ENCODE measurements at places on chromosomes 16 and 17.

GRCh38 chr17:57739402-57740234 is 5.5 kb downstream of the CCDC182 start:
- no peak for DNase-seq

DNA sequence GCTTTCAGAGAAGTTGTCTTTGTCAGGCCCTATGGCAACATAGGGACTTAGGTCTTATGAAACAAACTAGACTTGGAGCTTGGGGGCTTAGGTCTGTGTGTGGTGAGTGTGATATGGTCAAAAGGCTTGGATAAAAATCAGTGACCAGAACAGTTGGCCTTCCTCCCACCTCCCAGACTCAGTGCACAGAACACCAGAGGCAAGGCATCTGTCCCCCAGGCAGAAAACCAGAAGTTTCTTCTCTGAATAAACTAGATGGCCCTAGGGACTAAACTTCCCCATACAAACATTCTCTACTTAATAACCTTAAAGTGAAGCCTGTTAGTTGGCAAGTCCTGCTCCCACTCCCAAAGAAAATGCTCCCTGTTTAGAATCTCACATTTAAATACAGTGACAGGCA is 39.2 kb upstream of the PMFBP1 start:
- no peak for DNase-seq

GRCh38 chr17:1108765-1109605 is 70.8 kb downstream of the ABR start:
- DNase-seq = peak; percentile 53

GRCh38 chr17:64273006-64273405 is 9.9 kb upstream of the TEX2 start:
- DNase-seq = no peak

DNA sequence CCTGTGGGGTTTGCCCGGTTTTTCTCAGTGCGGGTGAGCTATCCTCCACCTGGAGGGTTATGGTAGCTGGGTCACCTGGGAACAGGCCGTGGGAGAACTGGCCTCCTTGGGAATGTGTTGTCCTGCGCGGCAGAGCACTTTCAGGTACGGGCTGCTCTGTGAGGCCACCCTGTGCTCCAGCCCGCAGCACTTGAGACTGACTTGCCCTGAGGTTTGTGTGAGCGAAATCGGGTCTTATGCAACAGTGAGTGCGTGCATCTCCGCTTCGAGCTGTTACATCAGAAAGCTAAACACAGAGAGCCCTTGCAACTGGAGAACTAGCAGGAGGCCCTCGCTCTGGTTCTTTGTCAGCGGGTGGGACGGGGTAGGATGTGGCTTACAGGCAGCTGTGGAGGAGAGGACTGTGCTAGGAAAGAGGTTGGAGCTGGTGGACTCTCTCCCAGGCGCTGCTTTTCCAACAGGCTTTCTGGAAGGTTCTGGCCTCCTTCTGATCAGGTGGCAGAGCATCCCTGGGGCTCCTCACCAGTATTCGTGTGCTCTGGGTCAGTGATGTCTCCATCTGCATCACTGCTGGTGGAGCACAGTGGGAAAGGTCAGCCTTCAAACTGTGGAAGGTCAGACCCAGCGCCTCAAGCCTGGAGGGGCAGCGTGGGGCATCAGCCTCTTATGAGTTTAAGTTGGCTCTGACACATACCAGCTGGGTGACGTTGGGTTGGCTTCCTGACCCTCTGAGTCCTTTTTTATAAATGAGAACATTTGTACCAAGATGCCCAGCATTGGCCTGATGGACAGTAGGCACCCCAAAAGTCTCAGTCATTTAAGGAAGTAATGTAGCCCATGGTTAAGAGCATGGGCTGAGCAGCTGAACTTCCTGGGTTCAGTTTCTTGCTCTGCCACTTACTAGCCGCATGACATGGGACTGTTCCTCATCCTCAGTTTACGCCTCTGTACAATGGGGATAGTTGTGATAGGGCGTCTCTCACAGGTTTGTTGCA is 76.3 kb downstream of the KSR1 start:
- peak; percentile 73 for DNase-seq

GRCh38 chr17:53150101-53150698 is 672.5 kb upstream of the KIF2B start:
- DNase-seq = no peak

- DNase-seq = peak; percentile 38
Observed at GRCh38 chr16:46573008-46573833, 48.0 kb downstream of the SHCBP1 start.

- no peak for DNase-seq
Observed at GRCh38 chr17:77656054-77656453, 302.4 kb upstream of the TNRC6C start.

DNA sequence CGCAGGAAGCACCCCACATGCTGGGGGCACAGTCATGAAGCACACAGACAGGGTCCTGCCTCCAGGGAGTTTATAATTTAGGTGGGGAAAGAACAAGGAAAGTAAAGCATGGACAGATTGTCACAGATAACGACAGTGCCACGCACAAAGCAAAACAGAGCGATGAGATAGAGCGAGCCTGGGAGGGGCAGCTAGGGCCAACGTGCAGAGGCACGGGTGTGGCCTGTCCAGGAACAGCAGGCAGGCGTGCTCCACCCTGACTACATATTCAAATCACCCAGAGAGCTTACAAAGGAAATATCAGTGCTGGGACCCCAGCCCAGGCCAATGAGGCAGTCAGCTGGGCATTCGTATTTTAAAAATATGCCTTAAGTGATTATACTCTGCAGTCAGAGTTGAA is 16.8 kb downstream of the LGALS9 start:
- no peak for DNase-seq

- peak; percentile 40 for DNase-seq
Observed at GRCh38 chr16:53156516-53156915, 101.7 kb downstream of the CHD9 start.

GRCh38 chr17:59391021-59391420 is 59.6 kb downstream of the YPEL2 start:
- DNase-seq = no peak

DNA sequence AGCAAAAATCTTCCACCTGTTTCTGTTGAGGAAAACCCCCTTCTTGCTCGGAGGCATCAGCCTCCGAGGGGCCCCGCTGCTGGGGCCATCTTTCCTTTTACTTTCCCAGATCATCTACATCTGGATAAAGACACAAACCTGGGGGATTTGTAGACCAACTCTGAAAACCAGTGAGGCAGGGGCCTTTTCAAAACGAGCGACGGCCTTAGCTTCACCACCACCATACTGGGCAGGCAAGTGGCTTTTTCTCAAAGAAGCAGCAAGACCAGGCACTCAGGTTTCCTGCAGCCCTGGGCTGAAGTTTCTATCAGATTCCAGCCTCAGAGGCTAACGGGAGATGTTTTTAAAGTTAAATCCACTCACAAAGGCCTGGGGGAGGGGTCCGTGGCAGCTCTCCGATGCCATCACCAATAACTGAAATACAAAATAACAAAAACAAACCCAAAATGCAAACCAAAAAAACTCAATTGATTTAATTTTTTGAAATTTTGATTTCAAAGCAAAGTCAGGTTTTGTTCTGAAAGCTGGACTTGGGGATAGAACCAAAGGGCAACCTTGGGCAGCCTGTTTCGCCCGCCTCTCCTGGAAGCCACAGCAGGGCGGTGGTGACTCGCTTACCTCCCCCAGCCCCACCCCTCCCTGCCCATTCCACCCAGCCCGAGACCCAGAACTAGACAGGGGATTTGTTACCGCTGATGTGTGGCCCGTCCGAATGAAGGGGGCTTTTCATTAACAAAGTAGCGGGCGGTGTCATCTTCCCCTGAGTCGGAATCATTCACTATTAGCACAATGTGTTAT is 55.8 kb downstream of the SALL1 start:
- DNase-seq = no peak

DNA sequence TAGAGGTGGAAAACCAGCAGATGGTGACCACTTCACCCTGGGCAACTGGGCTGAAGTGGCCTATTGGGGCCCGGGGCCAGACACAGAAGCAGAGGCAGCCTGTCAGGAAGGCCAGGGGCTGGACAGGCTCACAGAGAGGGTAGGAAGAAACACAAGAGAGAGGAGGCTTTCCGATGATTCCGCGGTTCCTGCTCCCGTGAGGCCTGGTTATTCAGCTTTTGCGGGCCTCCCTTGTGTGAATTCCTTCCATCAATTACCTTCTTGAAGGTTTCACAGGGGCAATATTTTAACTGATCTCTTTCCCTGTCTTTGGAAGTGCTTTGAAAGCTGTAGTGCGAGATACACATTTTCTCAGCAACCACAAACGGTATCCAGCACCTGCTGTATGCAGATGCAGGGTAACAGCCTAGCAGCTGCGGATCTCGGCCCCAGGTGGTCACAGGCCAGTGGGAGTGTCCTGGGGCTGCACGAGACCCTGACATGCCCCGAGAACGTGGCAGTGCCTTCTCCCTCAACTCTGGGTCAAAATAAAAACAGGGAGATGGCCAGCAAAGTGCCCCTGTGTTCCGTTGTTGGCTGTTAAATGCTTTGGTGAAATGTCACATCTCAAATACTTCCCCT is 11.6 kb upstream of the CMIP start:
- no peak for DNase-seq

DNA sequence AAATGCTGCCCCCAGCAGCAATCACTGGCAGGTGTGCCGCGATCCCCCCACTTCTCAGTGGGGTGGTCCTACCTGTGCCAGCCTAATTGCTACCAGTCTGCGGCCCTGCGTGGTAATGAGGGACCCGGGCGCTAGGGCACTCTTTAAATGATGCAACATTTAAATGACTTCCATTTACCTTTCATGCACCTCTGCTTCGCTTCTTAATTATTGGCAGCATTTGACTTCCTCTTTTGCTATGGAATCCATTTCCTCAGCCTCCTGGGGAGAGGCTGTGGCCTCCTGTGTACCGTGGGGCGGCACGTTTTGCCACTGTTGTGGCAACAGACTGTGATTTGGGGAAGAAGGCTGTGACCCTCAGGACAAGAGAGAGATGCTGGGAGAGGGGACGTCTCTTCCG is 86.1 kb downstream of the RPA1 start:
- DNase-seq = no peak

GRCh38 chr16:88618182-88618955 is 20.0 kb upstream of the IL17C start:
- no peak for DNase-seq

DNA sequence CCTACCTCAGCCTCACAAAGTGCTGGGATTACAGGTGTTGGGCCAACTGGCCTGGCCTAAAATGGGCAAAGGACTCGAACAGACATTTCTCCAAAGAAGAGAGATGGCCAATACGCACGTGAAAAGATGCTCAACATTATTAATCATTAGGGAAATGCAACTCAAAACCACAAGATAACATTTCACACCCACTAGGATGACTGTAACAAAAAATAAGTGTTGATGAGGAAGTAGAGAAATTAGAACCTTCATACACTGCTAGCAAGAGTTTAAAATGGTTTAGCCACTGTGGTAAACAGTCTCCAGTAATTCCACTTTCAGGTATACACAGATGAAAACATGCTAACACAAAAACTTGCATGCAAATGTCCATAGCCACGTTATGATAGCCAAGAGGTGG is 5.7 kb downstream of the TMED6 start:
- no peak for DNase-seq

GRCh38 chr17:2053380-2054261 is 1.3 kb upstream of the HIC1 start:
- DNase-seq = peak; percentile 75

- no peak for DNase-seq
Observed at GRCh38 chr17:79261355-79262072, 186.9 kb downstream of the ENGASE start.

DNA sequence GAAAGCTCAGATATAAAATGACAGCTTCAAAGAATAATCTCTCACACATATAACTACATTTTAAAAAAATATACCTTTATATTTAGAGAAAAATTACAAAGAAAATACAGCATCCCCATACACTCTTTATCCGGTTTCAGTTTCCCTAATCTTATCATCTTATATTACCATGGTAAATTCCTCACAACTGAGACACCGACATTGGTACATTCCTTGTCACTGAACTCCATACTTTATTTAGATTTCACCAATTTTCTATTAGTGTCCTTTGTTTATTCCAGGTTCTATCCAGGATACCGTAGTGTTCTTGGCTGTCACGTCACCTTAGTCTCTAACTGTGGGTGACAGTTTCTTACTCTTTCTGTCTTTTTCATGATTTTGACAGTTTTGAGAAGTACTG is 22.0 kb upstream of the ABCA10 start:
- no peak for DNase-seq

DNA sequence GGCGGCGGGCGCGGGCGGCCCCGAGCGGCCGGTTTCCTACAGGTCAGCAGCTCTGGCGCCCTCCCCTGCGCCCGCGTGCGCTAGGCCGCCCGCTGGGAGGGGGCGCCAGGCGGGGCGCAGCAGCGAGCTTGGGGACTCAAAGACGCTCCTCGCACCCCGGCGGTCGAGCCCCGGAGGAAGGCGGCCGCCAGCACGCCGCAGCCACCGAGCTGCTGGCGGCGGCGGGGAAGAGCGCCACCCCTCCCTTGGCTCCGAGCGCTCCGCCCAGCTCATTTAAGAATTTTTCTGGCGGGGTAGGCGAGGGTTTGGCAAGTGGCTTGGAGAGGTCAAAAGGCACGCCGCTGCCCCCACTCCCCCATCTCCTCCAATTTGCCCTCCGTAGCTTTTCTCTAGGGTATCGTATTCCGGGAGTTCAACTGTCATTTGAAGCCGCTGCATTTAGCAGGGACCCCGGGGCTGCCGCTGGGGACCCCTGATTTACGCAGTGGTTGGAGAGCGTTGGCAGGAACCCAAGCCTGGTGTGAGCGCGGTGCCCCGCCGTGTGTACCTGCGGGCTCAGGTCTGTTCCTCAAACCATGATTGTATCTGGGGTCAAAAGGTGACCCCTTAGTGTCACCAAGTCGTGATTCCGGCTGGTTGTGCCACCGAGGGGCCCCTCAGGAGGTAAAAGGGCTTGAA is 59.5 kb upstream of the GSE1 start:
- peak; percentile 57 for DNase-seq

DNA sequence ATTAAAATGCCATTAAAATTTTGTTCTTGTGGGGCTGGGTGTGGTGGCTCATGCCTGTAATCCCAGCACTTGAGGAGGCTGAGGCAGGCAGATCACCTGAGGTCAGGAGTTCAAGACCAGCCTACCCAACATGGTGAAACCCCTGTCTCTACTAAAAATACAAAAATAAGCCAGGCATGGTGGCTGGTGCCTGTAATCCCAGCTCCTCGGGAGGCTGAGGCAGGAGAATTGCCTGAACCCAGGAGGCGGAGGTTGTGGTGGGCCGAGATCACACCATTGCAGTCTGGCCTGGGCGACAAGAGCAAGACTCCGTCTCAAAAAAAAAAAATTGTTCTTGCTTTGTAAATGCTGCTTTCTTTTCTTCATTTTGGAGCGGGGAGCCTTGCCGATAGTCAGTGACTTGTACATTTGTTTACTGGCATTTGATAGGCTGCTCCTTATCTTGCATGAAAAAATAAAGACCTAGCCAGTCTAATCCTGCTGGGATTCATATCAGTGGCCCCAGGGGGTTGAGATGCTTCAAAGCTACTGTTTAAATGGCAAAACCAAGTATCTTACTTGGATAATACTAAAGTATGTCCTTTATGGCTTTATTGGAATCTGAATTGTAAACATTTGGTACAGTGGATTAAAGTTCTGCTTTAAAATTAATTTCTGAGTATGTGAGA is 3.3 kb upstream of the CLTC start:
- no peak for DNase-seq

GRCh38 chr16:1356061-1356900 is 4.5 kb downstream of the GNPTG start:
- no peak for DNase-seq

GRCh38 chr17:47725446-47726111 is 7.5 kb upstream of the TBX21 start:
- no peak for DNase-seq
